ENCODE measurements at places on chromosomes 5 and 9.

DNA sequence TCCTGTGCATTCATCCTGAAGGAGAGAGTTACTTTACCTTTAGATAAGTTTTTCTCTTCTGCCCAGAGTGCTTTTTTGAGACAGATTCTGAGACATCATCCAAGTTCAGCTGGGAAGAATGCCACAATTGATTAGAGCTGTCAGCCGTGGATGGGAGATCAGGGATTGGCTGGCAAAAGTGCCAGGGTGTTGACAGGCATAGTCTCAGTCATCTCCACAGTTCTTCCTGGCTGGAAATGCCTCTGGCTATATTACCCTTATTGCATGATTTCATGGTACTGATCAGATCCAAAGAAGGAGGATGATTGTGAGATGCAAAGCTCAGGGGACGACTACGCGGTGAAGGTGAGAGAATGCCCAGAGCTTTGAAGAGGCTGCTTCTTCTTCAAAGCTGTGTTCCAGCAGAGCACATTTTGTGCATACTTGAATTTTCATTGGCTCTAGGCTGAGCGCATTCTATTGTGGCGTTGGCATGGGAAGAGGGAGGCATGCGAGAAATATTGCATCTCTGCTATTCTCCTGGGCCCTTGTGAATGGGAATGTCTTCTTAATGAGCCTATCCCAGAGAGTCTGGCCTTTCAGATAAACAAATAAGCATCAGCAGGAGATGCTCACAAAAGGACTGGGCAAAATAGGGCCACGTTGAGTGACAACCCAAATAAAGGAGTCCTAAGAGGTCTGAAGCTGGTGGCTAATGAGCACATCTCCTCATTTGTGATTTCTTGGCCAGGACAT is 82.1 kb downstream of the GRIA1 start:
- no peak for DNase-seq

DNA sequence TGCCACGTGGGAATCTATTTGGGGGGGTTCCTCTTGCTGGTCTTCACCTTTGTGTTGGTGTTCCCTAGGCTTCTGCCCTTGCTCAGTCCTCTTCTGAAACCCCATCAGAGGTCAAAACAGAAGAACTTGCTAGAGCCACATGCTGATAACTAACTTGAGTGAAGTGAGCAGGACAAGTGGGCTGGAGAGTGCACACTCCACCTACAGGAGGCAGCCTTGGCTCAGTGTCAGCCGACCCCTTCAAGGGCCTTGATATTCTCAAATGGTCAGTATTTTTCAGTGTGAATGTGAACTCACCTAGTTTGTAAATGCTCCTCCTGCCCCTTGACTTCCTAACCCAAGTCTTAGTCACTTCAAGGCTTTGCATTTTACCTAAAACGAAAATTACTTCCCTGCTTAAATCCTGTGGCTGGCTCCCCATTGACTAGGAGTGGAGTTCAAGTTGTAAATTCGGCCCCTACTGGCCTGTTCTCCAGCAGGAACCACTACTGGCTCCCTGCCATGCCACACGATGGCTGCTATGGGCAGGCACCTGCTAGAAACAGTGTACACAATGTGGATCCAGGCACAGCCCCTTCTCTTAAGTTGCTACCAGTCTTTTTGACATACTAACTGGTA is 3.6 kb upstream of the SLC1A3 start:
- no peak for DNase-seq

GRCh38 chr5:35780236-35780635 is 76.5 kb upstream of the IL7R start:
- no peak for DNase-seq

DNA sequence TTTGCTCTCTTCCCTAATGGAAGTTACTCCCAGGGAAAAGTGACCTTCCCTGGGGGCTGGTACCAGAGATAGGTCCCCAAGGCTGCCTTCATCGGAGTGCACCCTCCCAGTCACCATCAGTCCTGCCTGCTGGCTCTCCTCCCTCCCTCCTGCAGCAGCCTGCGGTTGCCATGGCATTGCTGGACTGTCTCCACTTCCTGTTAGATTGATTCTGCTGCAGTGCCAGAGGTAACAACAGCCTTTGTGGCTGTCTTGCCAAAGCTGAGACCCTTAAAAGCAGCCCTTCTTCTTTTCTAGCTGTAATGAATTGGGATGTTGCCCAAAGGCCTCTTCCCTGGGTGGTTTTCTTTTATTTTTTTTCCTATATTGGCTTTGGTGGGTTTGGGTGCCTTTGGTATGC is 78.1 kb upstream of the PRLR start:
- DNase-seq, result no peak

DNA sequence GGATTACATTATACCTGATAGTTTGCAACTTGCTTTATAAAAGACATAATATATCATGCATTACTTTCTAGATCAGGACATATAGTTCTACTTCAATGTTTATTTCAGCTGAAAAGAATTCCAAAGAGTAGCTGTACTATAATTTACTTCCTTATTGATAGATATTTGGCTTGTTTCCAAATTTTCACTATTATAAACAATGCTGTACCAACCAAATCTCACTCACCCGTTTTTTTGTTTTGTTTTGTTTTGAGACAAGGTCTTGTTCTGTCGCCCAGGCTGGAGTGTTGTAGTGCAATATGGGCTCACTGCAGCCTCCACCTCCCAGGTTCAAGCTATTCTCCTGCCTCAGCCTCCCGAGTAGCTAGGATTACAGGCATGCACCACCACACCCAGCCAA is 132.7 kb downstream of the GNAQ start:
- DNase-seq, result no peak

DNA sequence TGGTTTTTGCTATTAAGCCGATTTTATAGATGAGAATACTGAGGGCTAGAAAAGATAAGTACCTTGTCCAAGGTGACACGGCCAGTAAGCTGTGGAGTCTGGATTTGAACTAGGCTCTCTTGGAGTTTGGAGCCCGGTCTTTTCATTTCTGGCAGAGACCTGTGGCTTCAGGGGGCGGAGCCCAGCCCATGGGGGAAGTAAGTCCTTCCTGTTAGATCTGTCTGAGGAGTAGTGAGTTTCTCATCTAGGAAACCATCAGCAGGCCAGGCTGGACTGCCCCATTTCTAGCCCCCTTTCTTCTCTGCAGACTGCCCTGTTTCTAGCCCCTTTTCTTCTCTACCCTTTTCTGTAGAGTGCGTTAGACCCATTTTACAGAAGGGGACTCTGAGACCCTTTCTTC is 521 bp upstream of the PTGS1 start:
- no peak for DNase-seq

DNA sequence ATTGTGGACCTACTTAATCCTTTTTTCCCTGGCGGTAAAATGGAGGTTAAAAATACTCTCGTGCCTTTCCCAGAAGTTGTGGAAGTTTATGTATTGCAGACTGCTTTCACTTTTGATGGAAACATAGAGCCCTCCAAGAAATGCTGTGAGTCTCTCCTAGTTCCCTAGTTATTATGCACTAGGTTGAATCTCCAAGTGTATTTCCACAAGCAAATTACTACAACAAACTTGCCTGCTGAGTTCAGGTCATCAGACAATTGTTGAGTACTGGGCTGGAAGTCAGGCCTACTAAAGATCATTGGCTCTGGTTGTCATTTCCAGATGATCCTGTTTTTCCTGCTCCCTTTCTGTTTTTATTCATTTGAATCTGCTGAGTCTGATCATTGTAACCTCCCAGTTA is 104.1 kb downstream of the CD180 start:
- no peak for DNase-seq

DNA sequence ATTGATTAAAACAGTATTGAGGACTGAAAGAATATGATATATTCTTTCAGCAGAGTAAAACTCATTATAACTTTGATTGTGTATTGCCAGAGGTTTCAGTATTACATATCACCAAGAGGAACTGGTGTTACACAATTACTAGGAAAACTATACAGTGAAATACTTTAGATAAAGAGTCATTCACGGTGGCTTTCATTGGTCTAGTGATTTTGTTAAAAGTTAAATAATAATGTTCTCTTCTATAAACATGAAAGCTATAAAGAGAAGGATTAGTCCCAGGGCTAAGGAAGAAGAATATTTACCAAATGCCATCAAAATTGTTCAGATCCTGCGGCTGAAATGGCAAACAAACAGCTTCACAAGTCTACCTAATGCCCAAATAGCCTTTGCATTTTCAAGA is 306.2 kb downstream of the SEMA5A start:
- no peak for DNase-seq

DNA sequence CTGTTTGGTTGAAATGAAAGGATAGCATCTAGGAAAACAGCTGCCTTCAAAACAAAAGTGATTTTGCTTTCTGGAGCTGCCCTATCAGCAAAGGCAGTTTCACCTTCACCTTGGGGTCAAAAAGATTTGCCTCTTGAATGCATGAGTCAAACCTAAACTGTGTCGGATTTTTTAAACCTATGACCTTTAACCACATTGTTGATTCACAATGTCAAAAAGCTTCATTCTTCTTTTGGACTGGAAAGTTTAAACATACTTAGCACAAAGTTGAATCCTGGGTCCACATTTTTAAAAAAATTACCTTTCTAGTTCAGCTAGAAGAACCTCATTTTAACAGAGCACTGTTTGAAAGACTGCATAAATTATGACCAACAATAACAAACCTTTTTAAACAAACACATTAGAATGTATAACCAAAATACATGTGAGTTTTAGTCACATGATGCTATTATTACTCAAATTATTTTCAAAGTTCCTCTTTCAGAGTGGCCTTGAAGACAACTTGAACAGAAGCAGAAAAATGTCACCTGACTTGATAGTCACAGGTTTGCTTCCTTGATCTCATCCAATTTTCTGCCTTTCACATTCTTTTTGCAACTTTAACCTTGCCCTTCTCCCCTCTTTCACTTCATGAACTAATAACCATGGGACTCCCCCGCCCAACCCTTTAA is 109.7 kb upstream of the LHFPL2 start:
- no peak for DNase-seq

DNA sequence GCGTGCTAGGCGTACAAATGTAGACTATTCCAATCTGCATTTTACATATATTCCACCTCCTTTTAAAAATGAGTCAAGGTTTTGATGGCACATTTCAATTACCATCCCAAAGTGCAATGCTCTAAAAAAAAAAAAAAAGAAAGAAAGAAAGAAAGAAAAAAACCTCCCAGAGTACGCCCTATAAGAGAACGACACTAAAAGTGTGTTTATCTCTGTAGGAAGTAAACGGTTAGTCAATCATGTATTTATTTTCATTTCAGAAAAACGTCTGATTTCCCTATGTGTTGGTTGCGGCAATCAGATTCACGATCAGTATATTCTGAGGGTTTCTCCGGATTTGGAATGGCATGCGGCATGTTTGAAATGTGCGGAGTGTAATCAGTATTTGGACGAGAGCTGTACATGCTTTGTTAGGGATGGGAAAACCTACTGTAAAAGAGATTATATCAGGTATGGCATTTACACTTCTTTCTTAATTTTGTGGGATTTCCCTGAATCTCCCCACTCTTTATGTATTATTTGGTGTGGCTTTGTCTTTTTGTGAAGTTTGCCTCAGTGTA is 1.1 kb downstream of the ISL1 start:
- no peak for DNase-seq
